RPMI8226 (cell line): ENCODE measurements at places on chromosomes 16 and 17.

DNA sequence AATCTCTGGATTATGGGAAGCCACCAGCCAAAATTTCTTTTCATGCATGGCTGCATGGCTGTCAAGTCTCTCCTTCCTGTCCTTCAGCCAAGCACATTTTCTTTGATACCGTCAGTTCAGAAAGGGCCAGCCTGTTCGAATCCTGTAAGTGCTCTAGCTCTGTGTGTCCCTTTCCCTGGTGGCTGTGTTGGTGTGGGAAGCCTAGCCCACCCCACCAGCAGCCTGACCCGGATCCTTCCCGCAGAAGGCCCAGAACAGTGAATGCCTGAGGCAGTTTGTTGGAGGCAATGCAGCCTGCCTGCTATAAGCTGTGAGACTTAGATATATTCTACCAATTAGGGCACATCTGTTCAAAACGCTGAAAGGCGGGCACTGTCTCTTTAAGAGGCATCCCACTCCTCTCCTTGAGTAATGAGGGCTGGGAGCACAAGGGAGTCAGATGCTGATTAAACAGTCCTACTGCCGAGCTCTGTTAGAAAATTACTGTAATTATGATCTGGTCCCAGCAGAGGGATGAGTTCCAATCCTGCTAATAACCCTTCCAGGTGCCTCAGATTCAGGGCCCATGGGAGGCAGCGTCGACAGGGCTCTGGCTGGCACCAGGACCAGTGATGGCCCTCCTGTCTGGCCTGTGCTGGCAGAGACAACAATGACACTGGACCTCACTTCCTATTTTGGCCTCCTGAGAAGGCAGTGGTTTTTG, 18.4 kb downstream of the SNX11 start:
- DNase-seq: no peak

DNA sequence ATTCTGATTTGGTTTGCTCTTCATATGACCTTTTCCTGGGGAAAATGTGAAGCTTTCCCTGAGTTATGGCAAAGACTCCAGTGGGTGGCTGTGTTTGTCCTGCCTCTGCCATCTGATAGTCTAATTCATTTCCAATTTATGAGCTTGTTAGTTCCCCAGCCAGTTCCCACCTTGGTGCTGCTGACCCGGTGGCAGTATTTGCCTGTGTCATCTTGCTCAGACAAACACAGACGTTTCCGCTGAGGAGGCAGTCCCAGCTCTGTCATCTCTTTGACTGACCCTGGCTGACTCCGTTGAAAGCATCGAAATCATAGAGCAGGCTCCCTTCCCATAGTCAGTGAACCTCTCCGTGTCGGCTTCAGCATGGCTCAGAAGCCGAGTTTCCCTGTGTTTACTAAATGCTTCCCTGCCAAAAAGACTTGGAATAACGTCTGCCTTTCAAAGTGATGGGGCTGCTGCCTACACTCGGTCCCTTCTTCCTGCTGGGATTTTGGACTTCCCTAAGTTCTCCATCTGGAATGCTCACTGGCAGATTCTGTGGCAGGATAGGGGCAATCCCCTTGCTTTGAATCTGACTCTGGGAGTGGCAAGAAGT, 538.3 kb downstream of the NPIPA7 start:
- no peak for DNase-seq

GRCh38 chr17:72725433-72726068, 366.9 kb downstream of the SLC39A11 start:
- peak; percentile 61 for DNase-seq

DNA sequence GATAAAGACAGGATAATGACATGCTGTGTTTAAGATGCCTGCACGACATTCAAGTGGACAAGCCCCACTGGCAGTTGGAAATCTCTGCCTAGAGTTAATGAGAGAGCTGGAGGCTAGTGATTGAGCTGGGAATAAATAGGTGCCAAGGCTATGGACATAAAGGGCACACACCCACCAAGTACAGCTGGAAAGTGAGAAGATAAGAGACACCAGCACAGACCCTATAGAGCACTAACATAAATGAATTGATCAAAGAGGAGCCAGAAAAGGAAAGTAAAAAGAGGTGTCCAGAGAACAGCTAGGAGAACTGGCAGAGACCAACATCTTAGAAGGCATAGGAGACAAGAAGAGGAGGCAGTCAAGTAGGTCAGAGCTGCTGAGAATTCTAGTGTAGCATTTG, 101.2 kb downstream of the YPEL2 start:
- DNase-seq: no peak

DNA sequence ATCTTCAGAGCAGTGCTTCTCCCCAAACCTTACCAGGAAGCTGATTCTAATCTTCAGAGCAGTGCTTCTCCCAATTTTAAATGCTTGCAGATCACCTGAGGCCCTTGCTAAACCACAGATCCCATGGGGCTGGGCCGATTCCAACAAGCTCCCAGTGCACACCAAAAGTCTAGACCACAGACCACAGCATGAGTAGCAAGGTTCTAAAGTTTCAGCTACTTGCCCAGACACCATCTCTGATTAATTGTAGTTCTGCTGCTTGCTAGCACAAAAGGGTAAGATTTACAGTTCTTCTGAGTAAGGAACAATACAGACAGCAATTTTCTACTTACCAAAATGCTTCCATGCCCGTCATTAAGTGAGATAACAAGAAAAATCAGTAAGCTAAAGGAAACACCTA, 12.2 kb downstream of the CLEC3A start:
- no peak for DNase-seq

GRCh38 chr17:33012522-33013033, 20.9 kb downstream of the SPACA3 start:
- no peak for DNase-seq

- DNase-seq: peak; percentile 55
Observed at GRCh38 chr16:528111-529011, 849 bp downstream of the CAPN15 start.

DNA sequence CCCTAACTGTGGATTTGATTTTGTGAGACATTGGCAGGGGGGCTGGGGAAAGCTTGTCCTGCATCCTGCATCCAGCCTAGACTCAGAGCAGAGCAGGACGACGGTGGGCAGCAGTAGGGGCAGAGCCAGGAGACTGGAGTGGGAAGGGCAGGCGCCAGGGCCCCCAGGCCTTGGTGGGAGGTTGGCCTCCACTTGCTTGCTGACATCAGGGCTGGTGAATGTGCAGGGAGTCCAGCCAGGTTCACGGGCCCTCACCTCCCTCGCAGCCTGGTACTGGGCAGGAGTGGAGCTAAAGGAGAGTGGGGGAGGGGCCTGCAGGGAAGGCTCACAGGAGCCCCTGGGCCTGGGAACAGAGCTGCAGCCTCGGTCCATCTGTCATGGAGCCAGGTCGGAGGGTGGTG, 2.2 kb upstream of the SMTNL2 start:
- no peak for DNase-seq

- DNase-seq: no peak
Observed at GRCh38 chr16:17724242-17724898, 253.6 kb upstream of the XYLT1 start.

DNA sequence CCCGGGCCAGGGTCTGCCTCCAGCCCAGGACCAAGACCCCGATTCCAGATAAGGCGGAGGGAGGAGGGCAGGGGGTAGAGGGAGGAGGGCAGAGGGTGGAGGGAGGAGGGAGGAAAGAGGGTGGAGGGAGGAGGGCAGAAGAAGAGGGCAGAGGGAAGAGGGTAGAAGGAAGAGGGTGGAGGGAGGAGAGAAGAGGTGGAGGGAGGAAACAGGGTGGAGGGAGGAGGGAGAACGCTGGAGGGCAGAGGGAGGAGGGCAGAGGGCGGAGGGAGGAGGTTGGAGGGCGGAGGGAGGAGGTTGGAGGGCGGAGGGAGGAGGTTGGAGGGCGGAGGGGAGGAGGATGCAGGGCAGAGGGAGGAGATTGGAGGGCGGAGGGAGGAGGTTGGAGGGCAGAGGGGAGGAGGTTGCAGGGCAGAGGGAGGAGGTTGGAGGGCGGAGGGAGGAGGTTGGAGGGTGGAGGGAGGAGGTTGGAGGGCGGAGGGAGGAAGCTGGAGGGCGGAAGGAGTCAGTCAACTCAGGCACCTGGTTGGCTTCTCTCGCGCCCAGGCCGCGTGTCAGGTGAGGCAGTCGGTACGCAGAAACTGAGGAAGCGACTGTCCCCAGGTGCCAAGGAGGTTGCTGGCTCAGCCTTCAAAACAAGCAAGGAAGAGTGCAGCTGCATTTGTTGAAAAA, 65.2 kb downstream of the KLHDC4 start:
- DNase-seq: no peak
